ENCODE measurements at places on chromosomes 5 and 9.

- no peak for DNase-seq
These were observed 54.3 kb downstream of the ZNF618 start for GRCh38 chr9:113930390-113930783.

DNA sequence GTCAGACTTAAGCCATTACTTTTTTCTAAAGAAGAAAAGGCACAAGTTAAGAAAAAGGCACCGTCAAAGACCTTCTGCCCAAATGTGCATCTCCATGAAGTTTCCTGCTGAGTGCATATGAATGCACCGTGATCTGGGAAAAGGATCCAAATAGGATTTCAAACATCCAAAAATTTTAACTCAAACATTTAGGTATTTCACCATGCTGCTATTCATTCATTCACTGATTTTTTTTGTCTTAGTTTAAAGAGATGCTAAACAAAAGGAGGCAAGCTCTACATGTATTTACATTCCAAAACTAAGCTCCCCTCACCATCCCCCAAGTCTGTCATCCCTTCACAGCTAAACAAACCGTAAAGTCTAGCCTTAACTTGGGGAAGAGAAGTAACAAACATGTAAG lies 291.9 kb downstream of the ARL15 start:
- no peak for DNase-seq

GRCh38 chr9:133701981-133702797 lies 36.0 kb downstream of the SARDH start:
- DNase-seq, result peak; percentile 79

DNA sequence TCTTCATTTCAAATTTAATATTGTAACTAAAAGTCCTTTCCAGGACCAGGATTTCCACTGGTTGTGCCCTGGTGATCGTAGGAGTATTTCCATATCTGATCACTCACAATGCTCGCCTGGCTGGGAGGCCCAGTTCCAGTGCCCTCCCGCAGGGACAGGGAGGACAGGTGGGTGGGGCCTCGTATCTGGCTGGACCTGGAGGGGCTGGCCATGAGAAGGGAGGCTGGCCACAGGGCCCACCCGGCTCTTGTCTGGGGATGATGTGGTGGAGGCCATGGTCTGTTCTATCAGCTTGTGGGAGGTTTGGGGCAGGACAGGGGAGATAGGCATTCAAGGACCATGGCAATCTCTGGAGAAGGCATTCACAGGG lies 286.4 kb downstream of the GADD45G start:
- DNase-seq, result no peak

GRCh38 chr9:110255463-110256379 lies 586 bp downstream of the TXN start:
- no peak for DNase-seq

- no peak for DNase-seq
These were observed 5.5 kb downstream of the TTC16 start for GRCh38 chr9:127721391-127721821.

GRCh38 chr5:1227667-1228066 lies 2.5 kb downstream of the SLC6A18 start:
- DNase-seq, result peak; percentile 39

DNA sequence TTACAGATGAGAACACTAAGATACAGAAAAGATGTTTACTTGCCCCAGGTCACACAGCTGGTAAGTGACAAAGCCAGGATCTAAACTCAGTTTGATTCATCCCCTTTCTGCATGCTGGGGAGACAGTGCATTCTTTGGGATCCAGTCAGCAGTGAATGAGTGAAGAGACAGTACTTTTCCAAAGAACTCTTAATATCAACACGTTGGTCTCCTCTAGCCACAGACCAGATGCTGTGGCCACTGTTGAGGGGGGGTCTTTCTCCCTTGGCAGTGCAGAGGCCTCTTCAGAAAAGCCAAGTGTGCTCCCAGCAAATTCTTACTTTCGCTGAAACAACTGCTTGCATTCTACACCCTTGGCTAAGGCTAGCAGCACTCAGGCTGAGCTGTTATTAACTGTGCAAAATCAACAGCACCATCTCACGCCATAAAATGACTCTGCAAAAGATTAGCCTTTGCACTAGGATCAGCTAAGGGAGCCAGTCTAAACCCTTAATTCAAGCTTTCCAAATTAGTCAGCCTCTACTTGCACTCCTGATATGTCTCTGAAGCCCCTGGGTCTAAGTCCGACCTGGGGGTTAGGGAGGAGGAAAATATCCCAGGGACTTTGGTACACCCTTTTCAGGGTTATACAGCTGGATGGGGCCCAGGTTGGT lies 4.8 kb upstream of the TMEM171 start:
- DNase-seq, result no peak

DNA sequence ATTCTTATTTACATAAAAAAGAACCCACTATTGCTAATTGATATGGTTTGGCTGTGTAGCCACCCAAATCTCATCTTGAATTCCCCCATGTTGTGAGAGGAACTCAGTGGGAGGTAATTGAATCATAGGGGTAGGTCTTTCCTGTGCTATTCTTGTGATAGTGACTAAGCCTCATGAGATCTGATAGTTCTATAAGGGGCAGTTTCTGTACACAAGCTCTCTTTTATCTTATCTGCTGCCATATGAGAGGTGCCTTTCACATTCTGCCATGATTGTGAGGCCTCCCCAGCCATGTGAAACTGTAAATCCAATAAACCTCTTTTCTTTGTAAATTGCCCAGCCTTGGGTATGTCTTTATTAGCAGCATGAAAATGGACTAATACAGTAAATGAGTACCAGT lies 58.2 kb upstream of the PRR16 start:
- DNase-seq, result no peak

All from NCI-H1417 (cell line).